ENCODE measurements at places on chromosomes 11 and 22.

DNA sequence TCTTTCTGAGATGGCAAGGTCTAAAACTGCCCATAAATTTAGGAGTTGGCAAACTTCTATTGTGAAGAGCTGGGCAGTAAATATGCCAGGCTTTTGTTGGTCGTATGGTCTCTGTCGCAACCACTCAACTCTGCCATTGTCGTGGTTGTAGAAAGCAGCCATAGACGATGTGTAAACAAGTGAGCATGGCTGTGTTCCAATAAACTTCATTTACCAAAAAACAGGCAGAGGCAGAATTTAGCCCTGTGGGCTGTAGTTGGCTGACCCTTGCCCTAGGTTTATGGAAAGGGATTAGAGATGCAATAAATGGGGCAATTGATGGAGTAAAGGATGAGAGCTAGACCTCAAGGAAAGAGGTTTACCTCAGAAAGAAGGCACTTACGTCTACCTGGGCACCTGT, 17.6 kb downstream of the YPEL4 start:
- no peak for DNase-seq

GRCh38 chr11:100855466-100856067, 168.5 kb downstream of the ARHGAP42 start:
- DNase-seq, result peak; percentile 72

GRCh38 chr11:96287822-96288439, 55.1 kb downstream of the MAML2 start:
- DNase-seq, result peak; percentile 53

DNA sequence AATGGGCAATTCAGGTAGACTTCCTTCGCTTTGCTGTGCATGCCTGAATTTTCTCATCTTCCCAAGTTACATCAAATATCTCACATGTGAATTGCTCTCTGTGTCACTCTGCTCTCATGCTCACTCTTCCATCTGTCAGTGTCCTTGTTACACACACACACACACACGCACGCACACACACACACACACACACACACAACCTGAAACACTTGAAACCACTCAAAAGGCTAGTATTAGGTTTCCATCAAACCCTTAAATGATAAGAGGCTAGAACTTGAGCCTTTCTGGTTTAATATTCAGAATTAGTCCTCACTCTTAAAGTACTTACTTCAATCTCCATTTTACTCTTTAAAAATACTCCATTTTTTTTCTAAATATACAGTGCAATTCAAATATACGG, 282.4 kb downstream of the C11orf87 start:
- no peak for DNase-seq

DNA sequence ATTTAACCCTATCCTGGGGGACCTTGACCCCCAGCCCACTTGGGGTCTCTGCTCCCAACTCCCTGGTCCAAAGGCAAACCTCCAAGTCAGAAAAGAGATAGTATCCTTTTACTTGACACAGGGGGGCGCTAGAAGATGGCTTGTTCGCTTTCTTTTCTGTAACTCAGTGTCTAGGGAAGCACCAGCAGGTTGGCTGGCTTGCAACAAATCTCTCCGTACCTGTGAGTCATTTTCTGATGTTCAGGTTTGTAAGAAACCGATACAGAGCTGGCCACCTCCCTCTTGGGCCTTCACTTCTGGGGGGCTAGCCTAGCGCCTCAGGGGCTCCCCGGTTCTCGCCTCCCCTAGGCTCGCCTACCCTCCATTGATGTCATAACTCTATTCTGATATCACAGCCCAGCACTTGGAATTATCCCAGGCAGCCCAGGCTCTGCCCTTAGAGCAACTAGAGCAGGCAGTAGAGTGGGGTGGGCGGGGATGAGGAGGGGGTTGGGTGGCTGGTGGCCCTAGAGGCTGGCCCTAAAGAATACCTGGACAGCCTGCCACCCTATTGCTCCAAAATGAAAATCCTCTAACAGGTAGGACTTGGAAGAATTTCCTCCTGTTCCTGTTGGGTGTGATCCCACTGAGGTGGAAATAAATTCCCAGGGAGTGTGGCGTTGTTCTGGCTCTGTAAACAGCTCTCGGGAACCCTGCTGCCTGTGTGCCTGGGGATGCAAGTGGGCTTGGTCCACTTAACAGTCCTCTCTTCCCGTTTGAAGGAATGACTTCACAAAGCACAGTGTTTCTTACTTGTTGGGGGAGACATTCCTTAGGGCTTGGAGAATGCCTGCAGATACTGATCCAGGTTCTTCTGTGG, 69.4 kb downstream of the OSBP2 start:
- peak; percentile 72 for DNase-seq

GRCh38 chr11:64659417-64660144, 63.4 kb downstream of the NRXN2 start:
- DNase-seq, result peak; percentile 97

DNA sequence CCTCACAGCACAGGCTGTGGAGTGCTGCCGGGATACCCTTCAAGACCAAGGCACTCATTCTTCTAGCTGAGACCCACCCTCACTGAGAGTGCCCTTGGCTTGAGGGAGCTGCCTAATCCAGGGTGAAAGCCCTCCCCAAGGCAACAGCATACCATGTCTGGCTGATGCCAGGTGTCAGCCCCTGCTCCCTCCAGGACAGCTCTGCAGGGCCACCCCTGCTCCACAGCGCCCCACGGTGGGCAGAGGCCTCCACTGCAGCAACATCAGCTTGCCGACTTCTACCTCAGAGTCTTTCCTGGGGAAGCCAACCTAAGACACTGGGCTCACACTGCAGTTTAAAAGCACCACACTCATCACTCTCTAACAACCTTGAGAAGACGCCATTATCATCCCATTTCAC, 29.0 kb downstream of the TTLL1 start:
- DNase-seq, result no peak

- DNase-seq, result peak; percentile 25
These were observed 330 bp downstream of the ACP2 start for GRCh38 chr11:47248304-47248663.

GRCh38 chr22:50173311-50173982, 2.9 kb downstream of the PANX2 start:
- no peak for DNase-seq

GRCh38 chr11:94602430-94603372, 35.5 kb downstream of the PIWIL4 start:
- DNase-seq, result peak; percentile 73

DNA sequence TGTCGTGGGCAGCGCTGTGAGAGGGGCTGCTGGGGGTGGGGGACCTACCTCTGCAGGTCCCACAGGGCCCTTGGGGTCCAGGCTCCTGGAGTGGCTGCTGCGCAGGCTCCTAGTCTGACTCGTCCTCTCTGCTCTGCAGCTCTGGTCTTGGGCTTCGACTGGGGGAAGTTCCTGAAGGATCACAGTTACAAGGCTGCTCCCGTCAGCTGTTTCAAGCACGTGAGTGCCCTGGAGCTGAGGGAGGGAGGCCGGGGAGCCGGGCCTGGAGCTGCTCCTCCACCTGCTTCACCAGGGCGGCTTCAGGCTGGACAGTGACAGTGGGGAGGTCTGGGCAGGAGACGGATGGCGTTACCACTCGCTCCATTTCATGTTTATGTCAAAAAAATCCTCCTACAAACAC, 11.9 kb downstream of the L3MBTL2 start:
- DNase-seq, result no peak

DNA sequence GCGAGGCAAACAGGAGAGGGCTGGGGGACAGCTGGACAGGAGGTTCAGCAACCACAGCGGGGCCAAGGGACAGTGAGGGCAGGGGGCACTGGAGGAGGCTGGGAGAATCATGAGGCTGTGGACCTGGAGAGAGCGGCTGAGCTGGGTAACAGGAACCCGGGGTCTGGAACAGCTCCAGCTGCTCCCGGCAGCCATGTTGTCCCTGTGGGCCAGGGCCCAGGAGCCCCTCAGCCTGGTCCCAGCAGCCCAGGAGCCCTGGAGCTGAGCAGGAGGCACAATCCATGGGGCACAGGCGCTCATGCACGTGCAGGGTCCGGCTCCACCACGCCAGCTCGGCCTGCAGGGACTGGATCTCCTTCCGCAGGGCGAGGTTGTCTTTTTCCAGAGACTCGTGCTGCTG, 7.4 kb downstream of the BATF2 start:
- DNase-seq, result no peak

GRCh38 chr11:112255067-112255720, 5.5 kb downstream of the PLET1 start:
- DNase-seq, result peak; percentile 77

- no peak for DNase-seq
These were observed 9.7 kb downstream of the MRGPRF start for GRCh38 chr11:69003301-69003865.

- DNase-seq, result no peak
These were observed 407 bp downstream of the QSER1 start for GRCh38 chr11:32893093-32893342.

GRCh38 chr22:22925805-22926369, 38.3 kb downstream of the IGLL5 start:
- no peak for DNase-seq

GRCh38 chr11:62882431-62882749, 1.7 kb downstream of the SLC3A2 start:
- DNase-seq, result no peak

DNA sequence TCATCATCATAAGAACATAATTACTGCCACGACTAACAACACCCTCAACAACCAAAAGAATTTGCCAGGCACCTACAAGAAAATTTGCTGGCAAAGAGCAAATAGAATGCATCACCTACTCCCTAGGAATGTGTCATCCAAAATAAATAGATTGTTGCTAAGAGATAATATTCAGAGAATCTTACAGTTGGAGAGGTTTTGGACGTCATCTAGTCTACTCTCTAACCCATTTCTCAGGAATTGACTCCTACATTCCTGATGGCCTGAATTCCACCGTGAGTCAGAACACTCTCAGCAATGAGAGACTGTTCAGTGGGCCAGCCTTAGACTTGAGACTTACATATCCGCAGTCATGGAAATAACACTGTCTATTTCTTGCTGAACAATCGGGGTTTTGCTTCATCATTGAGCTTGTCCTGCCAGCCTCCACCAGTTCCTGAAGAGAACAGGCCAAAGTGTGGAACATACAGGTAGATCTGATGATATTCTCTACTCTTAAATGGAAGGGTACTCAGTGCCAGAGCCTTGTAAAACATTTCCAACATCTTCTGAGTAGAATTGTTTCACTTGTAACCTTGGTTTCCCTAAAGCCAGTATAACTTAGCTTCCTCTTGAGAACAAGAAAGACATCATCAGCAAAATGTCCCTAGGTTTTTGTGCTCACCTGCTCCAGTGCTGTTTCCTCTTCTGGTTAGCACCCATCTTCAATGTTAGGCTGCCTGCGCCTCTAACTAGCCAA, 8.3 kb downstream of the KIRREL3 start:
- DNase-seq, result peak; percentile 99

All from fibroblast of skin of right biceps (primary cell).